ENCODE measurements at places on chromosomes 2 and 18.

DNA sequence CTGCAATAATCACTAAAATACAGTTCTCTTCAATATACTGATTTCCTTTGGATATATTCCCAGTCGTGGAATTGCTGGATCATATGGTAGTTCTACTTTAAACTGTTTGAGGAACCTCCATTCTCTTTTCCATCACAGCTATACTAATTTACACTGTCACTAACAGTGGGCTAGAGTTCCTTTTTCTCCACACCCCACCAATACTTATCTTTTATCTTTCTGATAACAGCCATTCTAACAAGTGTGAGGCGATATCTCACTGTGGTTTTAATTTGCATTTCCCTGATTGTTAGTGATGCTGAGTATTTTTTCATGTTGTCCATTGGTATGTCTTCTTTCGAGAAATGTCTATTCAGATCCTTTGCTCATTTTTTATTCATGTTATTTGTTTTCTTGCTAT is 68.4 kb downstream of the CERKL start:
- no peak for DNase-seq

GRCh38 chr18:31149351-31149750 is 13.3 kb downstream of the DSC1 start:
- DNase-seq = no peak

DNA sequence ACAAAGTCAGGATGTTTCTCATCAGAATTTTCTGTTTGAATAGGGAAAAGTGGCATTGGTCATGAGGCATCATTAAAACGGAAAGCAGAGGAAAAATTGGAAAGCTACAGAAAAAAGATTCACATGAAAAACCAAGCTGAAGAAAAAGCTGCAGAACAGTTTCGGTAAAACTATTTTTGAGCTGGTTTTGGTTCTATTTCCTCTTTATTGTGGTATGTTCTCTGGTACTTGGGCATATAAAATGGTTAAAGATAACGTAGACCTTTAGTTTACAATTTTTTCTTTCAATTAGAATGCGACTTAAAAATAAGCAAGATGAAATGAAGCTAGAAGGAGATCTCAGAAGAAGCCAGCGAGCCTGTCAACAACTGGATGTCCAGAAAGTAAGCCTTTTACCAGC is 7.6 kb downstream of the GPATCH11 start:
- DNase-seq = no peak

- DNase-seq = no peak
Observed at GRCh38 chr18:68985172-68985820, 187.4 kb downstream of the CCDC102B start.

- DNase-seq = no peak
Observed at GRCh38 chr2:190202604-190203003, 117.0 kb downstream of the HIBCH start.

DNA sequence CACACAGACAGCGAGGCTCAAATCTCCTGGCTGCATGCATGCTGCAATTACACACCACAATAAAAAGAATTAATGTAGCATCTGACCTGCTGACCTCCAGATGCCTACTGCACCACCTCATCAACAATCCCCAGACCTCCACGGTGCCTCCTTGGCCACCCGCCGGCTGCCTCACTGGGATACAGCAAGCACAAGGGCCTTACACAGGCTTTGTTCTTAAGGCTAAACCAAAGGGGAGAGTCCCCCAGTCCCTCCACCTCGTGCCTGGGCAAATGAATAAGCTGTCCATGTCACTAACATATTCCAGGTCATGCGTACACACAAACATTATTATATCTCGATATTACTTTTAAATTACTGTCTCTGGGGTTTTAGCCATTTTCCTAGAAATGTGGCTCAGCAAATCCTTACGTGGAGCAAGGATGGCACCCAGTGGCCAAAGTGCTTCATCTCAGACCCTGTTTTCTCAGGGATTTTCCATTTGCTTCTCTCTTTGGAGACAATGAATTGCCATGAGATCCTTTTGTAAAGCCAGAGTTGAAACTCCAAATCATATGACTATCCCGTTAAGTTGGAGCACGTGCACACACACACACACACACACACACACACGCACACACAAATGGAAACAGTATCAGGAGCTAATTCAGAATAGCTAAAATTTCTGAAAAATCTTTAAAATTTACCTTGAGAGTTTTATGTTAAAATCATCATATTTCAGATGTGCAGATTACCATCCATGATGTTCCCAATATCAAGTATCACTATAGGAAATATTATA is 313.8 kb downstream of the PDE11A start:
- DNase-seq = no peak

DNA sequence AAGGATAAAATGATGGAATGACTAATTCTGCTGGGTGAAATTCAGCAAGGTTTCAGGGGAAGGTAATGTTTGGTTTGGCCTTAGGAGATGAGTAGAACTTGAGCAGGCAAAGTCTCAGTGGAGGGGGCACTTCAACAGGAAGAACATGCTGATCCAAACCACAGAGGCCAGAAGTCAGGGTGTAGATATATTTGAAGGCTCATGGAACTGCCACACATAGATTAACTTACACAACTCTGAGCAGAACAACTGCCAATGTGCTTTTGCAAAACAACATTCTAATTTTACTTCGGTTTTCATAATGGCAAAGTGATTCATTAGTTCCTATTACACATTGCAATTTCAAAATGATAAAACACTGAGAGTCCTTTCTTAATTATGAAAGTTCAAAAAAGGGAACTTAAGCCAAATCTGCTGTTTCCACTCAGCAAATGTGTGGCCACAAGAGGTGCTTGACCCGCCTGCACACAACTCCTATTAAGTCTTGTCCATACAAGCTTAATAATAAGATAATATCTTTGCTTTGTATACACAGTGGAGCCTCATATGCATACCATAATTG is 284.8 kb downstream of the MREG start:
- peak; percentile 91 for DNase-seq

DNA sequence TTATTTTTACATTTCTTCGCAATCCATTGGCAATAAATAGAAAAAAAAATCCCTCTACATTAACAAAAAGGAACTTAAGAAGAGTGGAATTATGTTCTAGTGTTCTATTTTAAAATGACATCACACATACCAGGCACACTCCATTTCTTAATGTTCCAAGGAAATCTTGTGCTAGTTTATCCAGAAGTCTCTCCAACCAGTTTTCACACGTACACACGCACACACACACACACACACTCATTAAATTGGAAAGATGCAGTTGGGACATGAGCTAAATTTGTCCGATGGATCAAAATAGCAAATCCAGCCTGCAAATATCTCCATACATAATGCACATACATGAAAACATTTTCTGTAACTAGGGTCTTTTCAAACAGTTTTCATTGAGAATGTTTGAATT is 78.3 kb downstream of the KCNJ3 start:
- DNase-seq = no peak

- no peak for DNase-seq
Observed at GRCh38 chr2:197377670-197378069, 57.2 kb downstream of the SF3B1 start.

- DNase-seq = peak; percentile 58
Observed at GRCh38 chr2:26534865-26535662, 57.1 kb upstream of the OTOF start.

DNA sequence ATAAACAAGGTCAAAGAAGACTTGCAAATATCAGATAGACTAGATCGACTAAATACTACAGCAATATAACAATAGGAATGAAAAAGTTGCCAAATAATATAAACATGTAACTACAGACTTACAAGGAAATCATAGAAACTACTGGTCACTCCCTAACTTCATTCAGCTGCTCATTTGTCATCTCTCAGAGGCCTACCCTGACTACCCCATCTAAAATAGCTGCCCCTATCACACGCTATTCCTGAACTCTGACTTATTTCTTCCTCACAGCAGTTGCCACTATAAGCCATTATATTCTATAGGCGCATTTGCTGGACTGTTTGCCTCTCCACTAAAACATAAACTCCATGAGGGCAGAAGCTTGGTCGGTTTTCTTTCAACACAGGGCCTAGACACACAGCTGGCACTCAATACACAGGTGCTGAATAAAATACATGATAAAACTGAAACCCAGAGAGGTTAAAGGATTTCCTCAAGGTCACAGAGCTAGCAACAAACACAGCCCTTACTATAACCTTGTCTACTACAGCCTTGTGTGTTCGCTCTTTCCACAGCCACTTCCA is 1.8 kb downstream of the STRN start:
- peak; percentile 7 for DNase-seq

GRCh38 chr18:7846335-7846734 is 279.2 kb downstream of the PTPRM start:
- DNase-seq = no peak

DNA sequence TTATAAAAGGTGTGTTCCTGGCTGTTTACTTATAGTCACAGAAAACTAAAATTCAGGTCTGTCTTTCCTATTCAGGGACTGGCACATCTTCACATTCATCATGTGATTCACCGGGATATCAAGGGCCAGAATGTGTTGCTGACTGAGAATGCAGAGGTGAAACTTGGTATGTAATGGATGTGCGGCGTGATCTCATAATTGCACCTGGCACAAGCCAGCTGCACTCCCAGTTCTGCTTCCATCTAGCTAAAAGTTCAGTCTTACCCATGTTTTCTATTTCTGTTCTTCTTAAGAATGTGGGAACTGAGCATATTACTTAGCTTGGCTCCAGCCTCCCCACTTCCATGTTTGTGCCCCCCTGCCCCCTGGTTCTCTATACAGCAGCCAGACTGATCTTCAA is 131.9 kb downstream of the MAP4K4 start:
- DNase-seq = no peak

DNA sequence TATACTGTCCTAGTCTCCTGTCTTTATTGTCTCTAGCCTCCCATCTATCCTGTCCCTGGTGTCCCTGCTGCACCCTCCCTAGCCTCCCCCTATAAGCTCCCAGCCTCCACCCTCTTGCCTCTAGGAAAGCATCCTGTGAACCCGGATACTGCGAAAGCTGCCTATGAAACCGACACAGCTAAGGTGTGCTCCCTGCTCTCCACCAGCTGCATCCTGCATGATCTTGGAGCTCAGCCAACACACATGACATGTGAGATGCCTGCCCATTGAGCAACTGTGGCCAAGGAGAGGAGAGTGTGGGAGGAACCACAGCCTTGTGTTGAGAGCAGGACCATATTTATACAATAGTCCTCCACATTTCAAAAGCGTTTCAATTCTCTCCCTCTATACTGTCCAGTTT is 187.1 kb downstream of the ZBTB7C start:
- peak; percentile 66 for DNase-seq

DNA sequence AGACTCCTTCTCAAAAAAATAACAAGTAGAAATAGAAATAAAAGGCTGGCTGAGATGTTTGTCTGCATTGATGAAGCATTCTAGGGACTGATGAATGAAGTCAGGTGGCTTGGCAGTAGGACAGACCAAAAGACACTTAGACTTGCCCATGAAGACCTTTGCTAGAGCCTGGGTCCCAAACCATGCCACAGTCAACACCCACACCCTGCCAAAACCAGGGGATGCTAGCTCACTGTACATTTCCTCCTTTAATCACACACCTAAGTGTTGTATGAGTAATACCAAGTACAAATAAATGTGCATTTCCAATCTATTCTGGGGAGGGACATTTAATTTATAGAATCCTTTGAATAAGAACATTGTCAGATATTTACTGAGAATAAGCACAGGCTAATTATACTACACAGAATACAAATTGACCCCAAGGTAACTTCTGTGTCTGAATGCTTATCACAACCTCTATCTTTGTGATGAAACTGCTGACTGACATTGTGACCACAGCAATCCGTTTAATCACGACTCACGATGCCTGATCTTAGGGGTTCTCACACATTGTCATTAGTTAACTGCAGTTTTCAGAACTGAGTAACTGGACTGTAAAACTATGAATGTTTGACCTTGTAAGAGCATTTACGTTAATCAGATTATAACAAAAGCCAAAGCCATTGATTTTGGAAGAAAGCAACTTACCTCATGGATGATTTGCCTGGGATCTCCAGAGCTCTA is 10.5 kb upstream of the NOL10 start:
- DNase-seq = no peak

DNA sequence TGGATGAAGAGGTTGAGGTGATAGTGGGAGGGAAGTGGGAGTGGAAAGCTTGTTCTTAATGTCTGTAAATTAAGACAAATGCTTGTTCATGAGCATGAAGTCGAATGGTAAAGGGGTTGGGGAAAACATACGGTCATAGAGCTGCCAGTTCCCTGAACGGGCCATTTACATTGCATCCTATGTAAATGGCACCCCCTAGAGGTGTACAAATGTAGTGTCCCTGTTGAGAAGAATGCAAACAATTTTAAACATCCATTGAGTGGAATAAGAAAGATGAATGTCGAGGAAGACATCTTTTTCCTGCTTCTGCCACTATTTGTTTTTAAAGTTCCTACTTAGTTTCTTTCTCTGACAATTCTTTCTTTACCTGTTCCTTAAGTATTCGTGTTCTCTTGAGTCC is 155.7 kb downstream of the RDH14 start:
- DNase-seq = no peak

DNA sequence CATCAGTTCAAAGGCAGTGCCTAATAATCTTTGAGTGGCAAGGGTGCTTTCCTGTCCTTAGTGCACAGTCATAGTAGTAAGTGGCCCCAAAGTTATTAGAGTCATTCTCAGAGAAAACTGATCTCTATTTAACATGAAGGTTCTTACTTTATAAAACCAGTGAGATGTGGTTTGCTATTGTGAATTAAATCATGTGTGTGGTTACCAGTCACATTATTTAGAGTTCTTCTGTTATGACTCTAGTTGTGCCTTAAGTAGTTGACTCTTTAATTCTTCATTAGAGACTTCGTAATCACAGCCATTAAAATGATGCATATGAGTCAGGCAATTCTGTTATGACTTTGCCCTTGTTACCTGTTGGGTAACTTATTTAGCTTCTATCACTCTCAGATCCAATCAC is 1392.9 kb upstream of the ACVR2A start:
- no peak for DNase-seq

DNA sequence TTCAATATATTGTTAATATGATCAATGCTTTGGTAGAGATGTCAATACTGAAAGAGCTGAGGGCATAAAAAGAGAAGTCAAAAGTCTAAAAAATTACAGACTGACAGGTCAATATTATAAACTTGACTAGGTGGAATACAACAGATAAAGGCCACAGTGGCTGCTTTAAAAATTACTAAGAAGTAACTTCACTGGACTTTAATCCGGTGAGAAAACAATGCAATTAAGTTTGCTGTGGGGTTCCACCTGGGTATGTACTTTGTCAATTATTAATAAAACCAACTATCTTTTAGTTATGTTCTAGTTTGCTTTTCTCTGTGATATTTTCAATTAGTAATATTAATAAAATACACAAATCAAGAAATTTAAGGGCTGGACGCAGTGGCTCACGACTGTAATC is 44.7 kb downstream of the RAPH1 start:
- no peak for DNase-seq

DNA sequence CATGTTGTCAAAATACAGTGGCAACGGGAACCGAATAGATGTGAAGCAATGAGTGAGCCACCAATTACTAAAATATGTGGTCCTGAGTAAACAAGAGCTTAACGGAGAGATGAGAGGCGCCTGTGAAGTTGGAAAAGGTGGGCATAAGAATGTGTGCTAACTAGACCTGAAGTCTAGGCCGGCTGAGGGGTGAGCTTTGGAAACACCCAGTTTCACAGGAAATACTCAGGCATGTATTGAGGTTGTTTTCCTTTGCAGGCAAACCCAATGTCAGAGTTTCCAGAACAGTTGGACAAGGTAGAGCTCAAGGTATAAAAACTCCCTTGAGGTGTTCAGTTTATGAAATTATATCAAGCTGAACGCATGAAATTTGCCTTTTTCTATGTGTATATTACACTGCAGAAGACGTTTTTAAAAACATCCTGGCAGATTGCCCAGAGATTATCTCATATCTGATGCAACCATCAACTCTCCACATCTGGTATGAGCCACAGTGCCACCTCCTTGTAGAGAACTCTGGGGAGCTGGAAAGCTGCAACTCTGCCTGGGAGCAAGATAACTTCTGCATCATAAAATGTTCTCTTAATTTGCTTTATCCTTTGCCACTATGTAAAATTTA is 3.9 kb upstream of the WDSUB1 start:
- DNase-seq = peak; percentile 81

Measured in inflammatory macrophage treated with lipopolysaccharide for 1 hour (primary cell).